ENCODE measurements at places on chromosomes 3 and 15.

DNA sequence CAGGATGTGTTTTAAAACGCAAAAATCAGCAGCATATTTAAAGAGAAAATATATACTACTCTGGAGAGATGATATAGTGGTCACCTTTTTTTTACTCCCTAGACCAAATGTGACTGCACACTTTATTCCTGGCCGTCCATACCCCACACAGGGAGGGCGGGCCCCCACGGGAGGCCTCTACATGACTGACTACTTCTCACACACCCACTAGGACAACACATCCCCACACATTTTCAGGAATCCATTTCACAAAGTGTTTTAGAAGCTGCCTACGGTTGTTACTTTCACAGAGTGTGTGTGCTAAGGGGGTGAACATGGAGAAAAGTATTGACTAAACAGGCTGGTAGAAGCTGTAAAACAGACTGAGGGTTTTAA is 67.9 kb downstream of the CHSY1 start:
- no peak for DNase-seq

- DNase-seq: no peak
Observed at GRCh38 chr3:23696842-23697241, 108.9 kb upstream of the UBE2E1 start.

- no peak for DNase-seq
Observed at GRCh38 chr3:30319713-30320112, 286.7 kb upstream of the TGFBR2 start.

- no peak for DNase-seq
Observed at GRCh38 chr15:73818308-73818985, 54.9 kb upstream of the TBC1D21 start.

DNA sequence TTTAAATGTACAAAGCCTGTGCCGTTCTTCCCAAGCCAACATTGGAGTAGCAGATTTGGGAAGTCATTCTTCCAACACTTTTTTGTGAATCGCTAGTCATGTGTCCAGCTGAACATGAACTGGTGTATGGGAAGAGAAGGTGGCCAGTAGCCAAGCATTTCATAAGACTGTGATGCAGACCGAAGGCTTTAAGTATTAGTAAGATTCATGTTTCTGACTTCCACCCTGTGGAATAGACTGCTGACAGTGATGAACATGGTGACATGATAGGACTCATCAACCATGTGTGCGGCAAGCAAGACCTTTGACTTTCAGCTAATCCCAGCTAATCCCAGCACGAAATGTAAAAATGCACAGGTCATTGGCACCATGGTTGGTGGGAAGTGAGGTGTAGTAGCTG is 48.3 kb upstream of the THSD4 start:
- no peak for DNase-seq

DNA sequence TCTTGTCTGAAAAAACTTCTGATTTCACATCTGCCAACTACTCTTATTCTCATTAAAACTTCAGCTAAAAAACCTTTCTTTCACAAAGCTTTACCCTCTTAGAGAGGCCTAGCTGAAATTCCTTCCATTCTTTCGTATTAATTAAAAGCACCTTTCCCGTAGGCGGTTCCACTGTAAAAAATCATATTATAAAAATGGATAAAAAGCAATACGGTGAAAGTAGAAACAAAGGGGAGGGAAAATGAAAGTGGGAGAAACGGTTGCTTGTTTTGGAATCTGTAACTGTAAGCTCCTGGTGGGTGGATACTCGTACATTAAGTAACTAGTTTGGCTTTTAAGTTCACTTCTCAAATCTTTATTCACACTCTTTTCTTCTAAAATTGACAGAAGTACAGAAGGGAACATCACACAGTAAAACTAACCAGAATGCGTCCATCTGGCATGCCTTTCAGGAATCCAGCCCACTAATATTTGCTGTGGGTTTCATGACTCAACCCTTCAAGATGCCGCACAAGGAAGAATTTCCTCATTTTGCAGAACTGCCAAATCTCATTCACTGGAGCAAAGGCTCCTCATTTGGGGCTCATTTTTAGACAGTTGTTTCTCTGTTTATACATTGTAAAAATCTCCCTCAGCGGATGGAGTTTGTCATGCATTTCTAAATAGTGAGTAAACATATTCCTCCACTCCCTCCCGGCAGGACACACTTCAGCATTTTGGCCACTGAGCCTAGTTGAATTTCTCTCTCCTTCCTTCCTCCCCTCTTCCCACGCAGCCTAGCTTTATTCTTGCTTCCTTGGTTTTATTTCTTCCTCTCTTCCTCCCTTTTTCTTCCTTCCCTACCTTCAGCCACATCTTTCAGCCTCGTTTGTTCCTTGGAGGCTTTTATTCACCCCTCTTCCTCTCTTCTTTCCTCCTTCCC is 419.5 kb upstream of the NAALADL2 start:
- no peak for DNase-seq

- DNase-seq: no peak
Observed at GRCh38 chr15:87567406-87568030, 689.0 kb downstream of the NTRK3 start.

DNA sequence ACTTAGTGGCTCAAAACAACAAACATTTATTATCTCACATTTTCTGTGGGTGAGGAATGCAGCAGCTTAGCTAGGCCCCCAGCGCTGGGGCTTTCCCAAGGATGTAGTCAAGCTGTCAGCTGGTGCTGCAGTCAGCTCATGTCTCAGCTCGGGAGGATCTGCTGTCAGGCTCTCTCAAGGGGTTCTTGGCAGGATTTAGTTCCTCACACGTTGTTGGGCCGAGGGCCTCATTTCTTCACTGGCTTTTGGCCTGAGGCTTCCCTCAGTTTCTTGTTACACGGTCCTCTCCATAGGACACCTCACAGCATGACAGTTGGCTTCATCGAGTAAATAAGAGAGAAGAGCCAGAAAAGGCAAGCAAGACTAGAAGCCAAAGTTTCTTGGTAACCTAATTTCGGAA is 13.7 kb upstream of the U2SURP start:
- no peak for DNase-seq

- no peak for DNase-seq
Observed at GRCh38 chr3:148953094-148953493, 38.2 kb upstream of the GYG1 start.

DNA sequence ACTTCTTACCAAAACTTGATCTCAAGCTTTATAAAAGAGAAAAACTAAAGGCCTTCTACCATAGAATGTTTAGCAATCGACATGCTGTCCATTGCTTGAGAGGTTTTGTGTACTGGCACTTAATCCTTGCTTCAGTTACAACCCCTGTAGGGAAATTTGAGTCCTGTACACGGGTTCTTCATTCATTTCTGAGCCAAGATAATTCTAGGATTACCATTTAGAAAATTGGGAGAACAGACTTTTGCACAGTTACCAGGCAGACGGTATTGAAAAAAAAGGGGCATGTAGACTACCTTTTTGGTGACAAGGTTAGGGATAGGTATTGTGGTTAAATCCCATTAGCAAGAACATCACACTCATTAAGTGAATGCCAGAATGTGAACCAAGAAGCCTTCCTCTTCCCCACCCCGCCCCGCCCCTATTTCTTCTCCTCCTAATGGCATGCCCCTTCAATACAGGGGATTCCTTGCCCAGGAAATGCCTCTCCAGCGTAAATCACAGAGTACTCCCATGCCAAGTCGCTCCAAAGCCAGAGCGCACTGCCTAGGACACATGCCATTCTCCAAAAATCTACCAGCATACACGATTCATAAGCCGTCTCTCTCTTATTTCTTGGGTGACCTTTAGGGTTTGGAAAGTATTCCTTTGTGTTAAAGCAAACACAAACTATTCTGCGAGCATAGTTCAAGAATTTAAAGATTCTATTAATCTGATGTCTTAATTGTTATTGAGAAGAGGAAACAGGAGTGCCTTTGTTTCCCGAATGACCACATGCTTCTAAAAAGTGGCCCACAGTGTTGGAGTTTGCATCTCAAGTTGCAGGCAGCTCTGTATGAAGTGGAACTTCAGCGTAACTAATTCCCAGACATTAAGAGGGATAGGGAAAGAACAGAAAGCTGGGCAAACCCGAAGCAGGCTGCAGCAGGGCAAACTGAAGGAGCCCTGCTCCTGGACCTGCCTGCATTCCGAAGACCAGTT is 164.0 kb upstream of the NR2F2 start:
- no peak for DNase-seq

DNA sequence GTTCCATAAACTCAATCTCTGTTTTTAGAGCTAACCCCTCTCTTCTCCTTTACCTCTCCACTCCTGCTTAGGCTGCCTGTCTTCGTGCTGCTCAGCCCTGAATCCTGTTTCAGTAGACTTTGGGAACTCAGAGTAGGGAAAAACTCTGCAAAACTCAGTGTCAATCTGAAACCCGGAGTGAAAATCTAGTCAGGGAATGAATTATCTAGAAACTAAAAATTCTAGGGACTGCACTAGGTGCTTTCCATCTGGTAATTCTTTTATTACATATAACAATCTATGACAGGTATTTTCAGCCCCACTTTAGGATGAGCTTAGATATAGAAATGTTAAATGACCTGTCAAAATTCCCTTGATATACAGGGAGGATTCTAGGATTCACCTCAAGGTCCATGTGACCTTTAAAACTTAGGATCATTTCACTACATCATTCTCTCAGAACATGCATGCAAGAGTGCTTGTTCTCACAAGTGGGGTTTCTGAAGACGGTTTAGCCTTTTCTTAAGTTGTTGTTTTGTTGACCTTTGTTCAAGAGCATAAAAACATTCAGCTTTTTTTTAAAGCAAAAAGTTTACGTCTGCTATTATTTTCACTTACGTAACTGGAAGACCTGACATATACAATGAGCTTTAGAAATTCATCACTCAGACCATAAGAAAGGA is 108.2 kb upstream of the MBNL1 start:
- no peak for DNase-seq

GRCh38 chr3:141854599-141854998 is 21.8 kb upstream of the ATP1B3 start:
- DNase-seq: no peak

Measured in activated CD4-positive, alpha-beta T cell treated with anti-CD3 and anti-CD28 coated beads for 24 hours (primary cell).